CD14-positive monocyte (primary cell): ENCODE measurements at places on chromosomes 12 and 14. TPM values are rescaled to one million over a fixed set of nuclear protein-coding genes. Genes with fewer than 3 reads are reported as not detected.

The ANKS1B gene
- polyA plus RNA-seq: not detected

GRCh38 chr14:22518073-22518472 lies 71.0 kb downstream of the DAD1 start:
- no peak for DNase-seq
- no peaks in the 10 kb centered on the region for H3K36me3 ChIP-seq
- no peaks in the 10 kb centered on the region for H3K4me1 ChIP-seq
- no peak overlapping the region for H3K27ac ChIP-seq
- H3K4me3 ChIP-seq: no peak overlapping the region

The SLC17A8 gene
- polyA plus RNA-seq: not detected in 2 replicates

GRCh38 chr14:73452341-73453186 lies 5.8 kb downstream of the NUMB start:
- H3K36me3 ChIP-seq: peaks cover 17% of the 10 kb centered on the region
- peaks cover 36% of the 10 kb centered on the region for H3K4me1 ChIP-seq
- H3K27me3 ChIP-seq: no peaks in the 10 kb centered on the region
- H3K27ac ChIP-seq: peak overlapping the region; percentile 29
- no peak overlapping the region for H3K4me3 ChIP-seq

The MDM2 gene
- polyA plus RNA-seq: 5.9 and 16.2 TPM in 2 replicates

- H3K27ac ChIP-seq: no peak overlapping the region
- H3K4me3 ChIP-seq: no peak overlapping the region
- H3K27me3 ChIP-seq: no peaks in the 10 kb centered on the region
- no peaks in the 10 kb centered on the region for H3K4me1 ChIP-seq
Observed at GRCh38 chr12:58288190-58288589, 346.8 kb downstream of the ATP23 start.

GRCh38 chr12:22416801-22417200 lies 82.3 kb upstream of the ST8SIA1 start:
- H3K4me3 ChIP-seq: no peak overlapping the region
- no peak for DNase-seq
- no peak overlapping the region for H3K27ac ChIP-seq
- no peaks in the 10 kb centered on the region for H3K36me3 ChIP-seq
- no peaks in the 10 kb centered on the region for H3K27me3 ChIP-seq

DNA sequence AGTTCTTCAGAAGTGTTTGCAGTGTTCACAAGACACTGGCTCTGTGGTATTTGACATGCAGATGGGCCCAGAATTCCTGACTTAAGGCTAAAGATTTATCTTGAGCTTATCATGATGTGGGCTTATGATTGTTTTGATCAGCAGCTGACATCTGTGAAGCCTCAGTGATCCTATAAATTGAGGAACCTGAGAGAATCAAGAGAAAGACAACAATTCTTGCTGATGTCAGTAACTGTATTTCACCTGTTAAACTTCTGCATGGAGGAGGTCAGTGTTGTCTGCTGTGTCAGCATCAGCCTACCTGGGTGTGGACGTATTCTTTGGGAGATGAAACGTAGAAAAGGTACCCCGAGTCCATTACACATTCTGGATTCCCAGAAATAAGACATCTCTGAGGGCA lies 33.3 kb downstream of the TRAF3 start:
- no peaks in the 10 kb centered on the region for H3K27me3 ChIP-seq
- H3K36me3 ChIP-seq: peaks cover 5% of the 10 kb centered on the region
- H3K4me3 ChIP-seq: no peak overlapping the region
- no peak overlapping the region for H3K27ac ChIP-seq

GRCh38 chr14:100709289-100710284 lies 17.1 kb upstream of the DLK1 start:
- peak; percentile 21 for DNase-seq
- H3K4me3 ChIP-seq: peak overlapping the region; percentile 48
- peaks cover 42% of the 10 kb centered on the region for H3K4me1 ChIP-seq

GRCh38 chr12:80441921-80442320 lies 2.1 kb upstream of the PTPRQ start:
- H3K4me1 ChIP-seq: no peaks in the 10 kb centered on the region
- no peak overlapping the region for H3K27ac ChIP-seq
- H3K4me3 ChIP-seq: no peak overlapping the region

DNA sequence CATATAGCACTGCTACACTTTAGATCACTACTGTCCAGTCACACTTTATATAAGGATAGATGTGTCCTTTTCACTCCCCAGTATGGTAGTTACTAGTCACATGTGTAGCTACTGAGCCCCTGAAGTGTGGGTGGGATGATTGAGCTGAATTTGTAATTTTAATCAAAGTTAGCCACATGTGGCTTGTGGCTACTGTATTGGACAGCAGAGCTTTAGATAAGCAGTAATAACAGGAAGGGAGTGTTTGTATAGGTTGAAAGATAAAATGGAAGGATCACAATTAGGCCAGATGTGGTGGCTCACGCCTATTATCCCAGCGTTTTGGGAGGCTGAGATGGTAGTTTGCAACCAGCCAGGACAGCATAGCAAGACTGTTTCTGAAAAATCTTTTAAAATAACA lies 23.5 kb downstream of the NAA30 start:
- no peak overlapping the region for H3K27ac ChIP-seq
- no peak overlapping the region for H3K4me3 ChIP-seq
- peaks cover 12% of the 10 kb centered on the region for H3K36me3 ChIP-seq
- no peaks in the 10 kb centered on the region for H3K4me1 ChIP-seq

GRCh38 chr12:19997656-19998400 lies 370.5 kb upstream of the PDE3A start:
- H3K36me3 ChIP-seq: no peaks in the 10 kb centered on the region
- DNase-seq: no peak
- no peak overlapping the region for H3K4me3 ChIP-seq

DNA sequence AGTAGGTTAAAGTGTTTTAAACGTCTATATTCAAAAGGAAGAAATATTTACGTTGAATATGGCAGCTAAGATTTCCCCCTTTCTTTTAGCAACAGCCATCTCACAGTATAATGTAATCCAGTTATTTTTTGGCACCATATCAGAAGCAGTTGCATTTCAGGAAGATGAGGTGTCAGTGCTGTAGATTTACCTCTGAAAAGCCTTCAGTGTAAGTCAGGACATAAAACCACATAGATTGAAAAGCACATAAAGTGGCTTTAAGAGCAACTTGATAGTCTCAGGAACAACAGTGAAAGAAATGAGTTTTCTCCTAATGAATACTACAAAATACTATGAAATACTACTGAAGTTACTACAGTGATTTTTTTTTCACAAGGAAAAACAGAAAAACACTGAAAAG lies 6.9 kb downstream of the MLH3 start:
- no peaks in the 10 kb centered on the region for H3K27me3 ChIP-seq
- H3K4me1 ChIP-seq: peaks cover 8% of the 10 kb centered on the region
- no peak for DNase-seq
- no peak overlapping the region for H3K27ac ChIP-seq
- H3K36me3 ChIP-seq: peaks cover 26% of the 10 kb centered on the region

GRCh38 chr12:116964054-116965050 lies 53.6 kb downstream of the FBXW8 start:
- no peak overlapping the region for H3K4me3 ChIP-seq
- DNase-seq: no peak
- H3K27me3 ChIP-seq: no peaks in the 10 kb centered on the region
- H3K36me3 ChIP-seq: peaks cover 47% of the 10 kb centered on the region

DNA sequence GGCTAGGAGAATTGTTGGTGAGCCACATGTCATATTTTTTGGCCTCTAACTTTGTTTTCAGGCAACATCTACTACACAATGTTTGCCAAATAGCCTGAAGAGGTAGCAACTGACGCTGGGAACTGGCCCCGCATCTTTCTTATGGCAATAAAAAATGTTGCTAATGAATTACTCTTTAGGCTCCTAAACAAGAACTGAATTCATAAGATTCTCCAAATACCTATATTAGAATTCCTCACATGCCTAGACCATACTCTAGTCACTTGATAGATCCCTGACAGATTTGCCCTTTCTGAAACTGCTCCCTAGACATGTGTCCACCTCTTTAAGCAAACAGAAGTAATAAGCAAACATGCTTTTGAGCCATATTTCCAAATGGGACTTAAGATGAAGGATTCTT lies 209.0 kb upstream of the ATXN7L3B start:
- H3K4me1 ChIP-seq: no peaks in the 10 kb centered on the region
- H3K27ac ChIP-seq: no peak overlapping the region
- no peak for DNase-seq
- no peaks in the 10 kb centered on the region for H3K36me3 ChIP-seq
- no peaks in the 10 kb centered on the region for H3K27me3 ChIP-seq

DNA sequence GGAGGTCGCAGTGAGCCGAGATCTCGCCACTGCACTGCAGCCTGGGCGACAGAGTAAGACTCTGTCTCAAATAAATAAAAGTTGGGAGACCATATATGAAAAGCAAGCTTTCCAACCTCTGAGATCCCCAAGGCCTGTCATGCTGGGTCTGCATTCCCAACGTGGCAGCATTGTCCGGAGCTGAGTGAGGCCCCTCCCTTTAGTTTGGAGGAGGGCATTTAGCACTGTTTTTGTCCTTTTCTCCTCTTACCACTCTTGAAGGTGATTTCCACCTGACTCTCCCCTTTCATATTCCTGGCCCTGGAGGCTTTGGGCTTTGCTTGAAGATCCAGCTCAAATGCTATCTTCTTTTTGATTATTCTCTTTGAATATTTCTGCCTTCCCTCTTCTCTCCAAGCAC lies 3.2 kb downstream of the AACS start:
- H3K27me3 ChIP-seq: peaks cover 11% of the 10 kb centered on the region
- H3K27ac ChIP-seq: no peak overlapping the region
- H3K36me3 ChIP-seq: no peaks in the 10 kb centered on the region
- no peak overlapping the region for H3K4me3 ChIP-seq
- DNase-seq: no peak

GRCh38 chr14:53106768-53107167 lies 46.4 kb downstream of the DDHD1 start:
- no peaks in the 10 kb centered on the region for H3K36me3 ChIP-seq
- H3K27me3 ChIP-seq: no peaks in the 10 kb centered on the region
- H3K4me1 ChIP-seq: peaks cover 17% of the 10 kb centered on the region
- H3K4me3 ChIP-seq: no peak overlapping the region
- DNase-seq: no peak

- H3K4me1 ChIP-seq: no peaks in the 10 kb centered on the region
- no peak overlapping the region for H3K4me3 ChIP-seq
- DNase-seq: no peak
Observed at GRCh38 chr14:34750670-34751069, 36.3 kb upstream of the CFL2 start.

- DNase-seq: peak; percentile 99
- no peaks in the 10 kb centered on the region for H3K36me3 ChIP-seq
- no peaks in the 10 kb centered on the region for H3K27me3 ChIP-seq
- peaks cover 30% of the 10 kb centered on the region for H3K4me1 ChIP-seq
Observed at GRCh38 chr12:29241821-29242591, 92.9 kb downstream of the FAR2 start.

- H3K27ac ChIP-seq: no peak overlapping the region
- peaks cover 6% of the 10 kb centered on the region for H3K27me3 ChIP-seq
- peak; percentile 64 for DNase-seq
- peaks cover 21% of the 10 kb centered on the region for H3K4me1 ChIP-seq
- peak overlapping the region; percentile 90 for H3K4me3 ChIP-seq
Observed at GRCh38 chr14:22598896-22599244, 770 bp downstream of the ABHD4 start.

DNA sequence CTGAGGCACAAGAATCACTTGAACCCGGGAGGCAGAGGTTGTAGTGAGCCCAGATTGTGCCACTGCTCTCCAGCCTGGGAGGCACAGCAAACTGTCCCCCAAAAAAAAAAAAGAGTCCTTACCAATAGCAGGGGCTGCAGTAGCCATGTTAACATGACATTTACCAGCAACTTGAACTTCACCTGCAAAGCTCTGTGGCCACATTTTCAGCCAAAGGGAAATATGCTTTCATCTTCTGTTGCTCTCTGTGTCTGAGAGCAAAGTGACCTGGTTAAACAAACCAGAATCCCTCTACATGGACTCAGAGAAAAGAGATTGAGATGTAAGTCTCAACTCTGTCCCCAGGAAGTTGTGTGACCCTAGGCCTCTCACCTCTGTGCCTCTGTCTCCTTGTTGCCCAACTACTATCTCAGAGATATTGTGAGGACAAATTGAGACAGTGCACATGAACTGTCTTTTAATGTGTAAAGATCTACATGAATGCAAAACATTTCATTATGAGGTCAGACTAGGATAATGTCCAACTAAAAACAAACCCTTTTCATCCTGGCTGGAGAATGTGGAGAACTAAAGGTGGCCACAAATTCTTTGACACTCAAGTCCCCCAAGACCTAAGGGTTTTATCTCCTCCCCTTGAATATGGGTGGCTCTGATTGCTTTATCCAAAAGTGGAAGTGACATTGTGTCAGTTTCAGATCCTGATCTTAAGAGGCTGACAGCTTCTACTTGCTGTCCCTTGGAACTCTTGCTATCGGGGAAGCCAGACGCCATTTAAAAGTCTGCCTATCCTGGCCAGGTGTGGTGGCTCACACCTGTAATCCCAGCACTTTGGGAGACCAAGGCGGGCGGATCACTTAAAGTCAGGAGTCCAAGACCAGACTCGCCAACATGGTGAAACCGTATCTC lies 24.7 kb upstream of the P2RX4 start:
- peaks cover 33% of the 10 kb centered on the region for H3K4me1 ChIP-seq
- H3K36me3 ChIP-seq: peaks cover 30% of the 10 kb centered on the region
- peak overlapping the region; percentile 74 for H3K27ac ChIP-seq
- peak; percentile 46 for DNase-seq
- H3K4me3 ChIP-seq: peak overlapping the region; percentile 2

The ADAMTS20 gene
- polyA plus RNA-seq: not detected

The TBC1D30 gene
- polyA plus RNA-seq: 1.1 TPM

DNA sequence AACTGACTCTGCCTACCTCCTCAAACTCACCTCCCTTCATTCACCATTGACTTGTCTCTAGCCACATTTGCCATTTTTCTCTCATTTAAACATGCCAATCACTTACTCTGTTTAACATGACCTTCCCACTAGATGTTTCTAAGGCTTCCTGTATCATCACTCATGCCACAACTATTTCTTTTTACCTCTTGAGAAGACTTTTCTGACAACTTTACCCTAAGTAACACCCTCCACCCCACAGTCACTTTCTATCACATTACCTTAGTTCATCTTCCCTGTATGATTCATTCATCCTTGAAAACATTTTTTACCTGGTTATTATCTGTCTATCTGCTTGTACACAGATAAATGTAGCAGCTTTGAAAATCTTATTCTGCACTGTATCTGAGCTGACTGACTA lies 19.4 kb downstream of the PLCZ1 start:
- no peak overlapping the region for H3K4me3 ChIP-seq
- no peak overlapping the region for H3K27ac ChIP-seq
- no peaks in the 10 kb centered on the region for H3K27me3 ChIP-seq
- no peaks in the 10 kb centered on the region for H3K4me1 ChIP-seq
- DNase-seq: no peak

- H3K4me3 ChIP-seq: no peak overlapping the region
- no peak for DNase-seq
- no peaks in the 10 kb centered on the region for H3K4me1 ChIP-seq
- H3K27me3 ChIP-seq: no peaks in the 10 kb centered on the region
- no peaks in the 10 kb centered on the region for H3K36me3 ChIP-seq
Observed at GRCh38 chr12:116701432-116701831, 36.4 kb downstream of the SPRING1 start.

The TAS2R20 gene
- polyA plus RNA-seq: not detected
